Stimulated activated memory B cell treated with anti-CD40 and anti-IgM and Interleukin-4, amounts not matched to agents 10 μg/mL and 1 μg/mL and 100 μg/mL, for 72 hours (primary cell): ENCODE measurements at places on chromosomes 4 and X.

GRCh38 chr4:82758701-82759685 is 39.6 kb downstream of the SCD5 start:
- no peaks in the 10 kb centered on the region for H3K4me1 ChIP-seq
- H3K36me3 ChIP-seq, result no peaks in the 10 kb centered on the region
- no peak overlapping the region for H3K27ac ChIP-seq
- no peak overlapping the region for H3K4me3 ChIP-seq

DNA sequence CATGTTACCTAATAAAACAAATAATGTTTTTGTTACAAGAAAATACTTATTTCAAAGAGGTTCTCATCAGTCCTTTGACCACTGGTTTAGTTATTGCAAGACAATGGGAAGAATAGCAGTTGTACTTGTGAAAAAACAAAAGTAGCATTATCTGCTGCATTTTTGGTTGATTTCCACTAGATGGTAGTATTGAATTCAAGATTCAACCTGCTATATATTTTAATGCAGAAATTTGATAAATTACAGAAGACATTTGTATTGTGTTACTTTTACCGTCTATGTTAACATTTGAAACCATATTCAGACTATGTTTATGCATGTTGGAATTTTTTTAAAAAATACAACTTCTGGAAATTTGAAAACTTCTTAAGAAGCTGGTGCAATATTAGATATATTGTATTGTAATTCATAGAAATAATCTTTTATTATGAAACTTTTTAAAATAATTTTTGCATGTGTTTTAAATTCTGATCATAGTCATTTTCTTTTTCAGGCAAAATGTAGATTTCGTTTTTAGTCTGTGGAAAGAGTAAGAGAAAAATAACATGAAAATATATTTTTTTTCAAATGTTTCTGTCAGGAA is 56.4 kb downstream of the SPCS3 start:
- no peaks in the 10 kb centered on the region for H3K4me1 ChIP-seq
- H3K36me3 ChIP-seq, result no peaks in the 10 kb centered on the region
- H3K27ac ChIP-seq, result no peak overlapping the region
- H3K4me3 ChIP-seq, result no peak overlapping the region

DNA sequence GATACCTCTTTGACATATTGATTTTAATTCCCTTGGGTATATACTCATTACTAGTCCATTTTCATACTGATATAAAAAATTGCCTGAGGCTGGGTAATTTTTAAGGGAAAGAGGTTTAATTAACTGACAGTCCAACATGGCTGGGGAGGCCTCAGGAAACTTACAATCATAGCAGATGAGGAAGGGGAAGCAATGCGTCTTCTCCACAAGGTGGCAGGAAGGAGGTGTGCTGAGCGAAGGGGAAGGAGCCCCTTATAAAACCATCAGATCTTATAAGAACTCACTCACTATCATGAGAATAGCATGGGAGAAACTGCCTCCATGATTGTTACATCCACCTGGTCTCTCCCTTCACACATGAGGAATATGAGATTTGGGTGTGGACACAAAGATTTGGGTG is 42.4 kb downstream of the MSX1 start:
- no peak overlapping the region for H3K27ac ChIP-seq
- H3K36me3 ChIP-seq, result no peaks in the 10 kb centered on the region
- no peaks in the 10 kb centered on the region for H3K4me1 ChIP-seq
- H3K27me3 ChIP-seq, result peaks cover 10% of the 10 kb centered on the region

DNA sequence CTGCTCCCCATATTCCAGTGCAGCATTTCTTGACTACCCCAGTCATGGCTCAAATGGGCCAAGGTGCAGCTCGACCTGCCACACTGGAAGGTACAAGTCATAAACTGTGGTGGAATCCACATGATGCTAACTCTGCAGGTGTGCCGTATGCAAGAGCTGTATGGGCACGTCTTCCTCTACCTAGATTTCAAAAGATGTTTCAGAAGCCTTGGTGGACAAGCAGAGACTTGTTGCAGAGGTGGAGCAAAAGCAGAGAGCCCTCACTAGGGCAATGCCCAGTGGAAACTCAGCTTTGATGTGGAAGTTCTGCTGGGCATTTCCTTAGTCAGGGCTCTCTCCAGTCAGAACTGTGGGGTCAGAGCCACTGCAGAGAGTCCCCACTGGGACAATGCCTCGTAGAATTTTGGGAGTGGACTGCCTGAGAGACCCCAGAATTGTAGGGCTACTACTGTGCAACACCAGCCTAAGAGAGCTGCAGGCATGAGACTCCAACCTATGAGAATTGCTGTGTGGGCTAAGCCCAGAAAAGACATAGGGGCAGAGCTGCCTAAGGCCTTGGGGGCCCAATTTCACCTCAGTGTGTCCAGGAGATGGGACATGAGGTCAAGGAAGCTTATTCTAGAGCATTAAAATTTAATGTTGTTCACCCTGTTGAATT is 65.7 kb downstream of the BEX3 start:
- no peak overlapping the region for H3K4me3 ChIP-seq
- H3K27ac ChIP-seq, result no peak overlapping the region
- no peaks in the 10 kb centered on the region for H3K36me3 ChIP-seq
- ATAC-seq, result no peak
- no peaks in the 10 kb centered on the region for H3K4me1 ChIP-seq
- no peaks in the 10 kb centered on the region for H3K27me3 ChIP-seq

DNA sequence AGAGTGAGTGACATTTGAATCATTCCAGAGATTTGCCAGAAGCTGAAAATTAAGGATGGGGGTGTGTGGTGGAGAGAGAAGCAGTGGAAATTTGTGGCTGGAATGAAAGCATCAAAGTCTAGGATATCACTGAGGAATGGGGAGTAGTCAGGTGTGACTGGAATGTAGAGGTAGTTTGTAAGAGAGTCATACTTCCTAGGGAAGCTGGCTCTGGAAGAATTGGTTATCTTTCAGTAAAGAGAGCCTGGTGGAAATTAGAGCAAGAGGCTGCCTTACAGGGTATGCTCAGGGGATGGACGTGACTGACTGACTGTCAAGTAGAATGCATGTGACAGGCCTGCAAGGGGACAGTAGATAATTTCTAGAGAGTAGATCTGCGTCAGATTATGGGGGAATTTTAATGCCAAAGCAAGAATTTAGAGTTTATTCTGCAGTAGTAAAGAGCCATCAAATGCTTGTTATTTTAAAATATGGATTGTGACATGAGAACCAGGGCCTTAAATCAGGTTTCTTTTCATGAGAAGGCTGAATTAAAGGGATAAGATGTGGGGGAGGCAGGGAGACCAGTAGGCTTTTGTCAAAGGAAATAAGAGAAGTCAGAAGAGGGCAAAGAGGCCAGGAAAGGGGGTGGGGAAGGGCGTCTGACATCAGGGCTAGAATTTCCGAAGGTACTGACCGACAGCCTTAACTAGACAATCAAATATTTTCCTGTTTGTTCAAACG is 109.9 kb downstream of the AFF1 start:
- peaks cover 17% of the 10 kb centered on the region for H3K36me3 ChIP-seq
- no peaks in the 10 kb centered on the region for H3K27me3 ChIP-seq
- no peak overlapping the region for H3K27ac ChIP-seq
- no peak for ATAC-seq
- H3K4me1 ChIP-seq, result peaks cover 30% of the 10 kb centered on the region

DNA sequence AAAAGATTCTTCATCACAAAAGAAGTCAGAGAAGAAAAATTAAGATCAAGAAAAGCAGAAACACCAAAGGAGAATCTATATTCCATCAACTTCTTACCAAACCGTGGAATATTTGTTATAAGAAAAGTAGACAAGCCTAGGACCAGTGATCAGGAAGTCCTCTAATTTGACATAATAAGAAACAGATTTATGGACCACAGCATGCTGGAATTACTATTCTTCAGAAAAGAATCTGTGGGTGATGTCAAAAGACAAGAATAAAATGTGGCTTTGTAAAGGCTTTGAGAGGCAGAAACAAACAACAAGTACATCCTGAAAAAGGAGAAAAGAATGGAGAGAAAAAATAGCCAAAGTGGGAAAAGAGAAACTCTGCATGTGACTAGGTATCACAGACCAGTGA is 123.3 kb downstream of the SLC10A7 start:
- H3K36me3 ChIP-seq, result peaks cover 5% of the 10 kb centered on the region
- no peaks in the 10 kb centered on the region for H3K27me3 ChIP-seq
- H3K4me1 ChIP-seq, result no peaks in the 10 kb centered on the region
- H3K4me3 ChIP-seq, result no peak overlapping the region
- no peak overlapping the region for H3K27ac ChIP-seq
- no peak for ATAC-seq
